ENCODE measurements at places on chromosomes 2 and 18.

GRCh38 chr2:208620487-208620978 lies 213.9 kb downstream of the PTH2R start:
- DNase-seq: no peak

DNA sequence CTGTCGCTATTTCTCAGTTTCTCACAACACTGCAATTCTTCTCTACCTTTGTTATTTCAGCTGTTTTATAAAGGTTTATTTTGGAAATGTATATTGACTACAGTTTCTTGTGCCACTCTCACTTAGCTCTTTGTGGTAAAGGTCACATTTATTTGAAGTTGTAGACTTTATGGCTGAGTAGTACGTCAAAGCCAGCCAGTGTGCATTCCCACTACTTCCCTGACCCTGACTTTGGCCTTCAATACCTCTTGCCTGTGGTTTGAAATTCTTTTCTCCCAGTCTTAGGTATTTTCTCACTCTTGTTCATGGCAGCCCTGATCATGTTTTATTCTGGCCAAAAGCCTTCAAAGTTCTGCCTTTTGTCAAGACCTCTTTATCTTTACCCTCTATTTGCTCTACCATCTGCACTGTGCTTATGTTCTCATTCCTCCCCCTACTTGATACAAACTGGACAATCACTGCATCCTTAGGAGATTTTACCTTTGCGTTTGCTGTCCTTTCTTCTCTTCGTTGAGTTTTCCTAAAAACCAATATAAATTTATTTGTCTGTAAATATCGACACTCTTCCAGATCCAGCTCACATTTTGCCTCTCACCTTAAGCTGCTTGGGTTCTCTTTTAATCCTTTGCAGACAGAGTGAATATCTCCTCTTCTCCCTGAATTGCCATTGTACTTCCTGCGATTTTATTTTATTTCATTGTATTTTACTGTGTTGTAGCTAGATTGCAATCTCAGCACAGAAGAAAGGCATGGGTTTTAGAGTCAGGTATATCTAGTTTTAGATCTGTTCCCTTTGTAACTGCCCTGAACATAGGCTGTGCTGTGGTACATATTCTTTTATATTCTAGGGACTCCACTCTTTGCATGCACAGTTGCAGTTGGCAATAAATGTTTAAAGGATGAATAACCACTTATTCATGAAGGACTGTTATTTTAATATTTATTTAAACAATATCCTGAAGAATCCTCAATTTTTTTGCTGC lies 31.2 kb downstream of the GULP1 start:
- no peak for DNase-seq

GRCh38 chr18:31658670-31659575 lies 25.5 kb downstream of the B4GALT6 start:
- no peak for DNase-seq

DNA sequence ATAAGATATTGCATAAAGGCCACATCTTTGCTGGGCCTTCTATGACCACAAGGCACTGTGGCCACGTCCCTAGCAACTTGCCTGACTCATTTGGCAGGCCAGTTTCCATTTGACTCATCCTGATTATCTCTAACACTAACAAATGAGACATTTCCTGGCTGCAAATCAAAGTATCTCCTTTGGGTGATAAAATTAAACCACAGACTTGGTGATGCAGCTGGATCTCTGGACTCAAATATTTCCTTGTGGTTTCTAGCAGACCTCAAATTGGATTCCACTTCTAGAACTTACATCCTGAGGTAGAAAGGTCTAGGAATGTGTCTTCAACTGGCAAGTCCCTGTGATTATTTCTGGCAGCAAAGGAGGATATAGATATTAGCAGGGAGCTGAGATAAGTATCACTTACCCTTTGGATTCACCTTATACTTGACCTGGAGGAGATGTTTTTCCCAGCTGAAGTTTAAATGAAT lies 167.9 kb upstream of the NXPH2 start:
- DNase-seq: no peak

DNA sequence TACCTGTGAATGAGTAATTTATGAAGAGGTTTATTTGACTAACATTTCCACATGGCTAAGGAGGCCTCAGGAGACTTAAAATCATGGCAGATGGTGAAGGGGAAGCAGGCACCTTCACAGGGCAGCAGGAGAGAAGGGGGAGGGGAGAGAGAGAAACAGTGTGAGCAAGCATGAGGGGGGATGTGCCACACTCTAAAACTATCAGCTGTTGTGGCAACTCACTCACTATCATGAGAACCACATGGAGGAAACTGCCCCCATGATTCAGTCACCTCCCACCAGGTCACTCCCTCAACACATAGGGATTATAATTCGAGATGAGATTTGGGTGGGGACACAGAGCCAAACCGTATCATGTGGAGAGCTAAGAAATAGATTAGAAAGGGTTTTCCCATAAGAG lies 309.0 kb downstream of the RDH14 start:
- DNase-seq: no peak

GRCh38 chr2:74416778-74417177 lies 4.6 kb downstream of the C2orf81 start:
- no peak for DNase-seq

DNA sequence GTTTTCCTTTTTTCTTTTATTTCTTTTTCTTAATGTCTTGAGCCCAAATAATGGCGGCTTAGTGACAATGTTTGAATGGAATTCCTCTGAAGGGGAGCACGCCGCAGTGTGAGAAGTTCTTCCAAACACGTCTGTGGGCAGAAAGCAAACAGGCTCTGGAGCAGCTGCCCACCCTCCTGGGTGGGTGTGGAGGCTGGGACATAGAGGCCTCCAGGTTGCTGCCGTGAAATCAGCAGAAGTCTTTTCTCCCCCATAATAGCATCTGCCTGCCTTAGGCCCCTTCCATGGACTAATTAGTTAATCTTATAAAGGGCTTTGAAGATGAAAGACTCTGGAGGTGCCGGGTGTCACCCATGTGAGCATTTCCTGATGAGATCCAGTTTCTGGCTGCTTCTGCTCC lies 213.9 kb downstream of the SH3RF3 start:
- DNase-seq: no peak

DNA sequence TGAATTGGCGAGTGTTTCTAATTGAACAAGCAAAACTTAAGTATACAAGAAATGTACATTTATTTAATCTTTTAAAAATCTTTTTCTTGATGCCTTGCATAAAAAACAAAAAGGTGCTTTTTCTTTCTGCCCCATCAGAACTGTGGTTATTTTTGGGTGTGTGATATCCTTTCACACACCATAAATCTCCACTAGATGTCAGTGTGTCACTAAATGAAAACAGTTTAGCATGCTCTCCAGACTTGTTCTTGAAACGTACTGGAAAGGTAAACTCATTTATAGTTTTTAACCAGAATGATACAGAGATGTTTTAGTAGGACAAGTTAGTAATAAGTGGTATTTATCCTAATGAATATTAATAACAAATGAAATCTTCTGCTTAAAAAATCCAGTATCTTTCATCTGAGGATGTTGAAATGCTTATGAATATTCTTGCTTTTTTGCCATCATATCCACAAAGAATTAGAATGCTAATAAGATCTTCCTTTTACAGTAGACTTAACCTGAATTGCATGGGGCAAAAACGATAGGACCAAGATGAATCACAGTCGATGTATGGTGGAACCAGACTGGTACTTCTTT lies 96.8 kb downstream of the UBE2E3 start:
- DNase-seq: no peak

- no peak for DNase-seq
Observed at GRCh38 chr2:20005891-20006470, 6.5 kb downstream of the MATN3 start.

DNA sequence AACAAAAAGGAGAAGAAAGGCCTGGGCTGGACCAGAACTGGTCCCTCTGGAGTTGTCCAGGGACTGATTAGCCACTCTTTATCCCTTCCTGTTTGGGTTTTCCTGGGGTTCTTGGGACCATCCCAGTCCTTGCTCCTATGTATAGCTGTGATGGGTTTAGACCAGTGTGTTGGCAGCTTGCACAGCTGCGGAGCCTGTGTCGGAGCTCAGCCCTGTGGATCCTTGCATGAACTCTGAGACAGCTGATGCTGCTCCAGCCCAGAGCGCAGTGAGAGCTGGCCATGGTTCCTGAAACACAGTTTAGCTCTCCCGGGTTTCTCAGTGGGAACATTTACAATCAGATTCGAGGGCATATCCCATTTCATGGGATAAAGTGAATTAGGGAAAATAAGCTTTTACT lies 16.9 kb downstream of the IMPA2 start:
- no peak for DNase-seq

DNA sequence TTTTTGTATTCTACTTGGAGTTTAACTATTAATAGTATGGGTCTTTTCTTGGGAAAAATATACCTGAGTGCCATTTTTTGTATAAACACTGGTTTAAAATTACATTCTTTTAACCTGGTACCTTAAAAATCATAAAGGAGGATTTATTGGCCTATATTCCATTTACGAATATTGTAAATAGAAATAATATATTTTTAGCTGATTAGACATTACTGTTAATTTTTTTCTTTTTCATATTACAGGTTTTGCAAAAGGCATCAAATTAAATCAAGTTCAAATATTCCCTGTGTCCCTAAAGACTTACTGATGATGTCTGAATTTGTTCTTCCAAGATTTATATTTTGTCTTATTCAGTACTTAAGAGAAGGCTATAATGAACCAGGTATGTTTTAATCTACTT lies 44.7 kb downstream of the UBR3 start:
- no peak for DNase-seq

- no peak for DNase-seq
Observed at GRCh38 chr2:220648628-220649027, 923.5 kb downstream of the EPHA4 start.

- no peak for DNase-seq
Observed at GRCh38 chr2:30222031-30222430, 9.3 kb upstream of the LBH start.

Data from stimulated activated CD8-positive, alpha-beta memory T cell treated with anti-CD3 and anti-CD28 coated beads, Interleukin-15, amount 100 ng/mL, for 24 hours (primary cell).